ENCODE measurements at places on chromosomes 3 and 15.

DNA sequence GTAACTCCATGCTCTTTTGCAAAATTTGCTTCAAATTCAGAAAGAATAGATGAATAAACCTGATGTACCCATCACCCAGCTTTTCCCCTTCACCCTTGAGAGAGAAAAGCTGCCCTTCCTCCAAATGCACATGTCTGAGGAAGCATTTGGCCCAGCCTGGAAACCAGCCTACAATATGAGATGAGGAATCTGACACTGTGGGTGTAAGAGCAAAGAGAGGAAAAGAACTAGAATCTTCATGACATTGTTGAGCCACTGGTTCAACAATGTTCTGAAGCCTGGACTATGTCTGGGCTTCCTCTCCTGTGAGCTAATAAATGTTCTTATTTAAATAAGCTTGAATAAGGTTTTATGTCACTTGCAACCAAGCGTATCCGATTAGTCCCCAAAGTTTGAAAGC is 18.7 kb upstream of the DCBLD2 start:
- DNase-seq = no peak

DNA sequence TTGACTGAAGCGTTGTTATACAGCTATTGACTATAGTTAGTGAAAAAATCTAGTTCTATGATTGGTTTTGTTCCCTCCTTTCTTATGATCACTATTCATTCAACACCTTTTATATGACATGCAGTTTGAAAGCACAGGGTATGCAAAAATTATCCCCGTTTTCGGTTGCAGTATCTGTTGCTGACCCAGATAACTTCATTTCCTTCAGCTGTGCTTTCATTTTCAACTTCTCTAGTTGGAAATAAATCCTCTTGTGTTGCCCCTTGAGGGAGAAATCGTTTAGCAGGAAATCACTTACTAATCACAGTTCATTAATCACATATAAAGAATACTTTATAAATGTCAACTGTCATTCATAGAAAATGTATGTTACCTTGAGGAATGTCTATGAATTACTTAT is 55.1 kb downstream of the MBNL1 start:
- DNase-seq = no peak

DNA sequence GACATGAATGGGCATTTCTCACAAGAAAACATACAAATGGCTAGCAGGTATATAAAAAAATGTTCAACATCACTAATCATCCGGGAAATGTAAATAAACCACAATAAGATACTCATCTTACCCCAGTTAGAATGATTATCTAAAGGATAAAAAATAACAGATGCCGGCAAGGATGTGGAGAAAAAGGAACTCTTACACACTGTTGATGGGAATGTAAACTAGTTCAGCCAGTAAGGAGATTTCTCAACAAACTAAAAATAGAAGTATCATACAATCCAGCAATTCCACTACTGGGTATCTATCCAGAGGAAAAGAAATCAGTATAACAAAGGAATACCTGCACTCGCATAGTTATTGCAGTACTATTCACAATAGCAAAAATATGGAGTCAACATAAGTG is 124.2 kb downstream of the SATB1 start:
- no peak for DNase-seq

DNA sequence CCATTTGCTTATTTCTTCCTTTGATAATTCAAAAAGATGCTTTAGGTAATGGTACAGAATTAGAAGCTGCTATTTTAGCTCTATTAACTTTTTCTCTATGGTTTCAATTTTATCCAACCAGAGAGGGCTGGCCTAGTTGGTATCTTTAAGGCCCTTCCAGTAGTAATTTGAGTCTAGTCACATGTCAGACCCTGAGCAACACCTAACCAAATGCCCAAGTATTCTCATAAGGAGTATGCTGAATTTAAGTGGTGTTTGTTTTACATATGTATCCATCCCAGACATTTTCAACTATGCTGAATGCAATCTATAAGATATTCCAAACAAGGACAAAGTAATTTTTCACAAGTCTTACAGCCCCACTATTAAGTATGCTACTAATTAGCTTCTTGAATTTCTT is 9.6 kb downstream of the DNAJC19 start:
- DNase-seq = no peak

DNA sequence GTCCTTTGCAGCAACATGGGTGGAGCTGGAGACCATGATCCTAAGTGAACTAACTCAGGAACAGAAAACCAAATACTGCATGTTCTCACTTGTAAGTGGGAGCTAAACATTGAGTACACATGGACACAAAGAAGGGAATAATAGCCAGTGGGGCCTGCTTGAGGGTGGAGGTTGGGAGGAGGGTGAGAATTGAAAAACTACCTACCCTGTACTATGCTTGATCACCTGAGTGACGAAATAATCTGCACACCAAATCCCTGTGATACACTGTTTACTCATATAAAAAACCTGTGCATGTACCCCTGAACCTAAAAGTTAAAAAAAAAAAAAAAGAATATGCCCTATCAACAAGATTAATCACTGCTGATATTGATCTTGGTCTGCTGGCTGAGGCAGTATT is 58.7 kb upstream of the ADAMTSL3 start:
- no peak for DNase-seq

DNA sequence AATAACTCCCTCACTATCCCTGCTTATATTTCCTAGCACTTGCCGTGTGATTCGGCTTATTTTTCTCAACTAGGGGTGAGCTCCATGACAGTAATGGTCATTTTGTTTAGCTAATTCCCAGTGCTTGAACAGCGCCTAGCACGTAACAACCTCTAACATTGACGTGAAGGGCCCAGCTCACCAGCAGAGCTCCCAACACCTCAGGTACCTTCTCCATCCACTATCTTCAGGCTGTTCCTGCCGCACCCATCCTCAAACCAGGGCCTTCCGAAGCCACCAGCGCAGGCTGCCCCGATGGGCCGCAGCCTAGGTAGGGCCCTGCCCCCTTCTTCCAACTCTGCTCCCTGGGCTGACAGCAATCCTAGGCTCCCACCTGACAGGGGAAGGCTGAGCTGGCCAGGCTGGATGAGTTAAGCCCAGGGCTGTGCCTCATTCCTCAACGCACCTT is 751 bp upstream of the RPS17 start:
- DNase-seq = no peak

GRCh38 chr3:105662306-105662705 is 206.5 kb downstream of the CBLB start:
- DNase-seq = no peak

GRCh38 chr3:31531452-31531991 is 1.2 kb upstream of the STT3B start:
- DNase-seq = no peak

- DNase-seq = no peak
Measured at GRCh38 chr15:92050220-92050898, 196.9 kb downstream of the SLCO3A1 start.

GRCh38 chr3:197749601-197750395 is at the start of gene FYTTD1:
Gene FYTTD1, plus strand, starts transcription at chr3:197749883. Its CDS starts 89 bp downstream, at chr3:197749972.
- DNase-seq = peak; percentile 96

DNA sequence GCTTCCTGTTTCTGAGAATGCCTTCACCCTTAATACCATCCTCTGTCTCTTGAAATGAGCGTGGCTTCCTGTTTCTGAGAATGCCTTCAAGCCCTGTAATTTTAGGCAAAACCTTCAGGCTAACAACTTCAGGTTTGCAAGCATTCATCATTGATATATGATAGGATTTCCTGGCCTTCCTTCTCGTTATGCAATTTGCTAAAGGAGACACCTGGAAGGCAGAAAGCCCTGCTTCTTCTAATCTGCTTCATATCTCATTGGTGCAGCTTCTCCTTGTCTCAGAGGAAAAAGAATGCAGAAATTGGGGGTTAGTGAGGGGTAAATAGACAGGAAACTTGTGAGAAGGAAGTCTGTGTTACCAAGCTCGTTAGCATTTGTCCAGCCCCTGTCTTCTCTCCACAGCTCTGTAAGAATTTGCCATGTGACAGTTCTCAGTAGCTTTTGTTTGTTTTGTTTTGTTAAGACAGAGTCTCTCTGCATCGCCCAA is 7.3 kb downstream of the ARL6IP5 start:
- DNase-seq = no peak

DNA sequence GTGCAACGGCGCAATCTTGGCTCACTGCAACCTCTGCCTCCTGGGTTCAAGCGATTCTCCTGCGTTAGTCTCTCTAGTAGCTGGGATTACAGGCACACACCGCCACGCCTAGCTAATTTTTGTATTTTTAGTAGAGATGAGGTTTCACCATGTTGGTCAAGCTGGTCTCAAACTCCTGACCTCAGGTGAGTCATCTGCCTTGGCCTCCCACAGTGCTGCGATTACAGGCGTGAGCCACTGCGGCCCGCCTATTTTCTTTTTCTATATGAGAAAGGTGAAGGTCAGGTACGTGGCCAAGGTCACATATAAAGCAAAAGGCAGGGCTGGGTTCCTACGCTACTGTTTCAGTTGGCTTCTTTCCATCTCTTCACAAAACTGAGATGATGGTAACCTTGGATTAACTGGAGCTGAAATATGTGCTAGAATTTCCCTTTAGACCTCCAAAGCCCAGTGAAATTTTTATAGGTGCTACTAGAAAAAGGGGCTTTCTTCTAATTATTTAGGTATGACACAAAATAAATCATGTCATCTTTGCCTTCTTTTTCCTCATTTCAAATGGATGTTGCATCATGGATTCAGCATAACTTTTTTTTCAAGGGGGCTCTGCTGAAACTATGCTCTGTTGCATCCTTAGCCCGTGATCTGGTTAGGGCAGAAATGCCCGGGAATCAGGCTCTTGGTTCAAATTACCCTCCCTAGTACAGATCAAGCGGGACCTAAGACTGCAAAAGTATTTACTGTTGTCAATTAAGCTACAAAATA is 68.5 kb downstream of the MYO1E start:
- no peak for DNase-seq

GRCh38 chr15:70783041-70783440 is 19.7 kb upstream of the UACA start:
- no peak for DNase-seq

- DNase-seq = no peak
Measured at GRCh38 chr15:45790325-45790943, 155.6 kb downstream of the SQOR start.

DNA sequence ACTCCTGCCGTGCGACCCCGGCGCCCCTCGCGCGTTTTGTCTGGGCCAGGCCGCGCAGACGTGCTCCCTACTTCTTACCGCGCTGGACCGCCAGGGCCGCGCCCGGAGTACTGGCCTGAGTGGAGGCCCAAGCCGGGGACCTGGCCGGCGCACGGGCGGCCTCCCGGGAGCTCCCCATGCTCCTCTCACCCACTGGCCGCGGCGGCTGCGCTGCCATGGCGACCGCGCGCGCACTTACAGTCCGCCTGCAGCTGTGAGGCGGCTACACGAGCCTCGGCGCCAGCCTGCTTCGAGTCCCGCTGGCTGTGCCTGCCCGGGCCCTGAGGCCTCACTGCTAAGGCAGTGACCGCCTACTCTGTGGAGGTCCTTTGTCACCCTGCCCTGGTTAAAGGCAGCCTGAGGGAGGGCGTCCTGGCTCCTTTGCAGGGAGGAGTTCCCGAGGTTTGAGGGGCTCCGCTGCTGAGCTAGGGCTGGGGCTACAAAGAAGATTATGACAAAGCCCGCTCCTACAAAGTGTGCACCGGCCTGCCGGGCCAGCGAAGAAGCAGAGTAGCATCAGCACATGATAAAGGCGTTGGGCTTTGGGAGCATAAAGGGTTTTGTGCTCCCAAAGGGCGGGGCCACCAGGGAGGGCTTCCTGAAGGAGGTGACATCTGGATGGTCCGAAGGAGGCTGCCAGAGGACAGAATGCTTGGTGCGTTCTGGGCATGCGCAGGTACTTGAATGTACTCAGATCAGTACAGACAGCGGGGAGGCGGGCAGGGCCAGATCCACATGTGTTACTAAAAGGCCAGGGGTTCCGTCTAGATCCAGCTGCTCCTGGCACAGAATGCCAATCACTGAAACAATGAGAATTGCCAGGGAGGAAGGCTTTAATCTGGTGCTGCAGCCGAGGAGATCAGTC is at the start of the genes LRRC34 and LRRIQ4:
Gene LRRC34, minus strand, starts transcription at position 573 of the 904 bp plus-strand sequence. Its CDS starts 356 bp downstream, at position 217.
Gene LRRIQ4, plus strand, starts transcription at position 539 of the 904 bp plus-strand sequence. CDS start 9,052 bp downstream, outside the sequence.
- DNase-seq = peak; percentile 87

GRCh38 chr3:122928396-122929187 is 99.0 kb downstream of the SEMA5B start:
- DNase-seq = peak; percentile 57

- no peak for DNase-seq
Measured at GRCh38 chr15:79896131-79896633, 632 bp downstream of the MTHFS start.

DNA sequence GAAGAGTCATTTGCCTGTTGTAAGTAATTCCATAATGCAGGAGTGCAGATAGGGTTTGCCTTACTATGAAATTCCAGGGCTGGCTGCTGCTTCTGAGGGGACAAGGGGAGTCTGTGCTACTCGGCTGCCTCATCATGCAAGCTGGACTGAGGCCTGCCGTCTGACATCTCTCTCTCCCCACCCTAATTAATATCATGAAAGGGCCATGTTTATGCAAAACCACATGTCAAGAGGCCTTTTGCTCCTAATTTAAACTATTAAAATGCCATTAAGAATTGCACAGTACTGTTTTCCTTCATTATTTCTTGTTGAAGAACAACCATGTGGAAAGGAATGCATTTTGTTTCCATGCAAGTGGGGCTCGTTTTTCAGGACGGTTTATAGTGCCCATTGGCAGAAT is 26.3 kb downstream of the CHST2 start:
- no peak for DNase-seq

DNA sequence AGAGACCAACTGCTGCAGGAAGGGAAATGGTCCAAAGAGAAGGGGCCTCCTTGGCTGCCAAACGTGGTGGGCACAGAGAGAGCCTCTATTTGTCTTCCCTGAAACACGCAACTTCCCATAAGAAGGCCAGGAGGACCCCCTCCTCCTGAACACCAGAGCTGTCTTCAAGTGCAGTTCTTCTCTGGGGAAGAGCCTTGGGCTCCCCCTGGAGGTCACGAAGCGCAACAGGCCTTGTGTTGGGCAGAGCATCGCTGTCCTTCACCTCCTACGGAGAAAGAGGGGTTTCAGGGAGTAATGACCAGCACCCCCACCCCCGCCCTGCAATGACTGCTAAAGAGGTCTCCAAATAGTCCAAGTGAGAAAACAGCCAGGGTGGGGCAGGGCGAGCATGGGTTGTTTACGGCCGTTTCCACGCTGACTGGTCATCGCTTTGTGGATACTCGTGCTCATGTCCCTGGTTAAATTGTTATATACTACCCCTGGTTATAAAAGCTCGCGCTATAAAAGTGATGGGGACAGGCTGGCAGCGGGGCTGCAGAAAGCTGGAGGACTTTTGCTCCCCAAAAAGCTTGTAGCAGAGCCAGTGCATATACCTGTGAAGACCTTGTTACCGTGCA is 397.5 kb upstream of the ATP10A start:
- DNase-seq = no peak

GRCh38 chr3:64179860-64180259 is 45.4 kb downstream of the PRICKLE2 start:
- DNase-seq = no peak

GRCh38 chr3:9812870-9813483 is 2.9 kb downstream of the TTLL3 start:
- DNase-seq = no peak
